ENCODE measurements at places on chromosomes 2 and 18. TPM values are rescaled to one million over a fixed set of nuclear protein-coding genes. Genes with fewer than 3 reads are reported as not detected.

DNA sequence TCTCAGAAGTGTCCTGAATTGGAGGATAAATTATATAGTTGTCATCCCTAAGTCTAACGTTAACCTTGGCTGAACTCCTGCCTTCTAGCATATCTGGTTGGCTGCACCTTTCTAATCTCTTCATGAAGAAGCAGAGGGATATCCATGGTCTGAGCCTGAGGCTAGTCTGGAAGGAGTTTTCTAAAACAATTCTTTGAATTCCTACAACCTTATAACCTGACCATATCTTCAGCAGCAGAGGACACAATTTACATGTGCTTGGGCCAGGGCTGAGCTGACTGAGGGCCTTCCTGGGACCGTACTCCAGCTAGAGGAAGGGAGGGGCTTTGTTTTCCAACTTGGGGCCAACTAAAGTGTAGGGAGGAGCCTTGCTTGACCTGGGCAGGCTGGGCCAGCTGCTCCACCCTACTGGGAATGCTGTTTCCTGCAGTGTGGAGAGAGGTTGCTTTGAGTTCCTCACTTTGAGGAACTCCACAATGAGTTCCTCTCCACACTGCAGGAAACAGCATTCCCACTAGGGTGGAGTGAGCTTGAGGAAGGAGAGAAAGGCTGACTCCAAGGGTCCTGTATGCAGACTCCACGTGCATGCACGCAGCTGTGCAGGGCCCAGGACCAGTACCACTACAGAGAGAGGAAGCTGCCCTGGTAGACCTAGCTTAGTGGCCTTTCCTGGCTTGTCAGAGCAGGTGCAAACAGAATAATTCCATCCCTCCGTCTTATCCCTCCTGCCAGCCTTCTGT lies 19.6 kb downstream of the CEP68 start:
- peak overlapping the region; percentile 43 for H3K27ac ChIP-seq
- no peak overlapping the region for H3K4me3 ChIP-seq
- H3K4me1 ChIP-seq, result no peaks in the 10 kb centered on the region

- H3K27ac ChIP-seq, result no peak overlapping the region
- no peak for DNase-seq
- no peaks in the 10 kb centered on the region for H3K4me1 ChIP-seq
- H3K27me3 ChIP-seq, result no peaks in the 10 kb centered on the region
- H3K36me3 ChIP-seq, result no peaks in the 10 kb centered on the region
Measured at GRCh38 chr18:12520442-12520992, 112.8 kb downstream of the PRELID3A start.

GRCh38 chr2:20019747-20020146 lies 7.3 kb upstream of the MATN3 start:
- no peaks in the 10 kb centered on the region for H3K36me3 ChIP-seq
- H3K4me1 ChIP-seq, result no peaks in the 10 kb centered on the region
- no peak overlapping the region for H3K27ac ChIP-seq
- DNase-seq, result no peak
- H3K27me3 ChIP-seq, result no peaks in the 10 kb centered on the region

- H3K4me1 ChIP-seq, result no peaks in the 10 kb centered on the region
- no peaks in the 10 kb centered on the region for H3K36me3 ChIP-seq
- no peak for DNase-seq
Measured at GRCh38 chr2:199258291-199258690, 199.4 kb downstream of the SATB2 start.

- no peak for DNase-seq
- H3K36me3 ChIP-seq, result no peaks in the 10 kb centered on the region
- peaks cover 6% of the 10 kb centered on the region for H3K4me1 ChIP-seq
- no peak overlapping the region for H3K27ac ChIP-seq
Measured at GRCh38 chr18:35502052-35502451, 4.3 kb upstream of the INO80C start.

DNA sequence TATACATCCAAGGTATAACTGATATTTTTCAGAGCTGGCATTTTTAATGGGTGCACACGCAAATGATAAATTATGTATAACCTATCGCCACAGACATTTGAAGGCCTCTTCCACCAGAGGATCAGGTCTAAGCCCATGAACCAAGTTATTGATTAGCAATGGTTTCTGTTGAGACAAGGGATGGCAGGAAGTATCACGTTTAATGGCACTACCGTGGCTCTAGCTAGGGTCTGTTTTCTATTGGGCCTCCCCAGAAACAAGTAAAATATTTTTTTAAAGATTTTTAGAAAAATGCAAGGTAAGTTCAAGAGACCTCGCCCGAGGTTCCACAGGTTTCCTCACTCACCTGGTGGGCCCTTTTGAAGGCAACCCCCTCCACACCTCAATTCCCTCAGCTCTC lies 667 bp downstream of the GFPT1 start:
- H3K27me3 ChIP-seq, result no peaks in the 10 kb centered on the region
- H3K27ac ChIP-seq, result peak overlapping the region; percentile 80
- H3K36me3 ChIP-seq, result no peaks in the 10 kb centered on the region
- no peak for DNase-seq
- peaks cover 27% of the 10 kb centered on the region for H3K4me1 ChIP-seq

Gene TRPM8
- polyA plus RNA-seq, result not detected

Gene MYO3B
- 0.08 TPM for polyA plus RNA-seq

Gene REEP1
- not detected for polyA plus RNA-seq

All from CD8-positive, alpha-beta memory T cell (primary cell).